ENCODE measurements at places on chromosomes 7 and 10.

GRCh38 chr7:138907850-138908249 is 73.3 kb downstream of the KIAA1549 start:
- DNase-seq: no peak

DNA sequence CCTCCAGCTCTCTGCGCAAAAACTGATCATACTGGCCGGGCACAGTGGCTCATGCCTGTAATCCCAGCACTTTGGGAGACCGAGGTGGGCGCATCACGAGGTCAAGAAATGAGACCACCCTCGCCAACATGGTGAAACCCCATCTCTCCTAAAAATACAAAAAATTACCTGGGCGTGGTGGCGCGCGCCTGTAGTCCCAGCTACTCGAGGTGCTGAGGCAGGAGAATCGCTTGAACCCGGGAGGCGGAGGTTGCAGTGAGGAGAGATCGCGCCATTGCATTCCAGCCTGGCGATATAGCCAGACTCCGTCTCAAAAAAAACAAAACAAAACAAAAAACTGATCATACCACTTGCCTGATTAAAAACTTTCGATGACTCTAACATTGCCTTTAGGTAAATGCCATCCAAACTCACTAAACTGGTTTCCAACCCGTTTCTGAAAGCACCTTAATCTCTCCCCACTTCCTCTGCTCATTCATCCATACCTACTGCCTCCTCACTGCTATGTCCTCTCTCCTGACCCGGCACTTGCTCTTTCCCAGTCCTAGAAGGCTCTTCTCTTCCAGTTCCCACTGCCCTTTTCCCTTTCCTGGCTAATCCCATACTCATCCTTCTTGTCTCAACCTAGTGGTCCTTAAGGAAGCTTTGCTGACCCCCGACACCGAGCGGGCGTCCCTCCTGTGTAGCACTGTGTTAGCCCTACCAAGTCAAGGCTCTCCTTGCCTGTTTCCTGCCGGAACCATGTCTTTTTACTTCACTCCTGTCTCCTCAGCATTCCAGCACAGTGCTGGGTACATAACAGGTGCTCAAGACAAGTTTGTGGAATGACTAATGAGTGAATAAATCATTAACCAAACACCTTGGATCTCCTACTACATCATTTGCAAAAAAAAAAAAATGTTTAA is 686 bp upstream of the MIOS start:
- no peak for DNase-seq

DNA sequence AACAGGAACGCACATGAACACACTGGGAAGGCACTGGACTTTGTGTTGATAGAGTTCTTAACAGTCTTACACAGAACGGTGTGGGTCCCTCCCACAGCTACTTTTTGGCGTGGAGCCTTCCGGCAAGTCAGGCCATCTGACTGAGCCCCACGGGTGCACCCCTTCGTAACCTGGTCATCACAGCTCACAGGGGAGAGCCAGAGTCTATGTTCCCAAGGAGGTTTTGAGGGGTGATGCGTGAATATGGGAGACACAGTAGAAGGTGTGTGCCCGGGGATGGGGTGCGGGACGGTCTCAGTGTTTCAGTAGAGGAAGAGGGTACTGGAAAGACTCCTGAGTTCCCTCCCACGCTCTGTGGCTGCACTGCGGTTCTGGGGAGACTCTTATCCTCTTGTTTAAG is 291.7 kb downstream of the DNAJB6 start:
- DNase-seq: no peak

GRCh38 chr10:128318913-128319312 is 192.7 kb upstream of the MKI67 start:
- DNase-seq: no peak

- DNase-seq: no peak
Measured at GRCh38 chr10:93369588-93370164, 112.5 kb downstream of the MYOF start.

DNA sequence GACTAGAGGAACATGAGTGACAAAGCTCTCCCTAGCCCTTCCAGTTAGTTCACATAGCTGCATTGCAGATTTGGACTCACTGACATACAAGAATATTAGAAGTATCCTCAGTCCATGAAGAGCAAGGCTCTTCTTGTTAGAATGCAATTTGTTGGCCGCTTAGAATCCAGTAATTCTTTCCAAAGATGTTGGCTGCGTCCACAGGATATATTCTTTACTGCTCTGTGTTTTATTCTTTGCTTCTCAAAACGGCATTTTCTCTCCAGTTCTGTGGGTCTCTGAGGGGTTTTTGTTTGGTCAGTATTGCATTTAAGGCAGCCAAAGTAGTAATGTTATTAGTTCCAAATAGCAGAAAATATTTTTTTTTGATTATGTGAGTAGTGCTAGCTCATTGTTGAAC is 588.6 kb downstream of the DNAJB9 start:
- no peak for DNase-seq

- DNase-seq: no peak
Measured at GRCh38 chr10:125708971-125709503, 10.5 kb upstream of the EDRF1 start.

DNA sequence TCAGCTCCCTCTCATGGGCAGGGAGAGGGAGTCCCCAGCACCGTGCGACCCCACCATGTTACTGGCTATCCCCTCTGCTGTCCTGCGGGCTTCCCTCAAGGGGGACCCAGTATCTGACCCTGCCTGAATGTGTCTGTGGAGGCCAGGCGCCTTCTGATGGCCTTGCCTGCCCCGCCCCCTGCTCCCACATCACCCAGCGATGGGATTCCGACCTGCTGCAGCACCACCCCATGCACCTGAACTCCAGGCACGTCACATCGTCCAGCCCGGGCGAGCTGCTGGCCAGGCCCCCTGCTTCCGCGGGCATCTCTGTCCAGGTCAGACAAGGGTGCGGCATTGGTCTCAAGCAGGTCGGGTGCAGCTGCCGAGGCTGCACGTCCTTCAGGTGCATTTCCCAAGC is 19.0 kb downstream of the LRRC27 start:
- DNase-seq: no peak
